CD4-positive, alpha-beta memory T cell (primary cell): ENCODE measurements at places on chromosomes 3 and 15.

DNA sequence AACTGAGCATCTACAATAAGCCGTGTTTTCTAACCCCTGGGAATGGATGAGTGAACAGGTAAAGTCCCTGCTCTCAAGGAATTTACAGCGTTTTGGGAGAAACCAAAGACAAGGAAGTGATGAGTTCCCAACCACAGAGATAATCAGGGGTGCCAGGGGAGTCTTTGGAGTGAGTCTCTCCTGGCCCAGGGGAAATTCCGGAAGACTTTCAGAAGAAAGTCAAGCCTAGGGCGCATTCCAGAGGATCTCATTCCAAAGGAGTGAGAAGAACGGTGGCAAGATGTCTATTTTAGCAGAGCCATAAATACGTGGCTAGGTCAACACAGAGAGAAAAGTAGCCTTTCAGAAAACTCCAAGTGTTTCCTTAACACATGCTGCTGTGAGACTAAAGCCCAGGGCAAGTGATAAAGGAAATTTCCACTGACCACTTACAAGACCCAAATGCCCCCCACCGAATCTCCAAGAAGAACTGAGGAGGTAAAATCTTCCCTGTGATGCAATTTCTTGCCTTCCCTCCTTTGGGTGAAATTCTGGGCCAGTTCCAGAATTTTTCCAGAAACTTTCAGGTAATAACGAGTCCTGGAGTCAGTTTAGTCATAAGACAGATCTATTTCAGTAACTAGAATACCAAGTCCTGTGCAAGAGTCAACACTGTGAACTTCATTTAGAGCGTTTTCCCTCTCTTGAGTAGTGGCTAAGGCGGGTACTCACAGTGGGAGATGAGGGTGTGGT is 437.4 kb downstream of the NR2F2 start:
- DNase-seq, result no peak

DNA sequence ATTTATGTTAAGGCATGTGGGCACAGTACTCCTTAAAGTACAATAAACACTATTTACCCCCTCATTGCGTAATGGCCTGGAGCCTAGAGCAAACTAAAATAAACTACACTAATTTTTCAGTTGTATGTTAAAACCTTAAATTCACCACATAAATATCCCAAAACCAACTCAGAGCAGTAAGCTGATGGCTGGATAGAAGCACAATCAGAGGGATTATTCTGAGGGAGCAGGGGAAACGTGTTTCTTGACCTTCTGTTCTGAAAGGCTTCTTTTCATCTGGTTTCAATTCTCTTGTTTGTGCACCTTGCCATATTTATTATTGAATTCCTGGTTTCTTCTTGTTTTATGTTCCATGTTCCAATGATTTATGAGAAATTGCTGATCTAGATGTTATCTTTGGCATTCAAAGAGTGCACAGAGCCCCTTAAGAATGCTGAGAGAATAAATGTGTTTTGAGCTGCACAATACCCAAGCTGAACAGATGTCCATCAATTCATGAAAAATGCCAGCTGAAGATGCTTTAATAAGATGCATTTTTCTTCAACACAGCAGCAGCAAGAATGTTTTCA is 29.6 kb downstream of the RPL22L1 start:
- DNase-seq, result no peak

- DNase-seq, result no peak
These were observed 196.7 kb downstream of the PDE8A start for GRCh38 chr15:85178308-85178707.

GRCh38 chr3:41522612-41523011 is 323.3 kb downstream of the CTNNB1 start:
- DNase-seq, result no peak

DNA sequence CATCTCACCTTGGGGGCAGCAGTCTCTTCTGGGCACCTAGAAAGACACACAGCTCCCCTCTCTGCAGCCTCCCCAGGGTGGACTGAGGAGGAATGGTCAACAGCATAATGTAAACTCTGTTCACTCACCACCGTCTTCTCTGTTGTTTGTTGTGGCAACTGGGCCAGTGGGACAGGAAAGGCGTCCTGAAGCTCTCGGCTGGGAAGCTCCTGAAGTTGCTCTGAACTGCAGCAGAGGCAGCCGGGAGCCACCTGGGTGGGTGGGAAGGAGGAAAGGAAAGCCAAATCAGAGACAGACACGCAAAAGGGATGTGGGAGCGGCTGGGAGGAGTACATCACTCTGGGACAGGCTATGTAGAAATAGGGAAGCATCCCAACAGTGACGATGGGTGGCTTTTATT is 52.7 kb downstream of the MYLK start:
- DNase-seq, result no peak

GRCh38 chr3:123765475-123766128 is 118.5 kb downstream of the MYLK start:
- DNase-seq, result no peak
